Stimulated activated CD4-positive, alpha-beta T cell treated with anti-CD3 and anti-CD28 coated beads, Interleukin-15, amount 100 ng/mL, for 48 hours (primary cell): ENCODE measurements at places on chromosomes 6 and 20.

- DNase-seq: no peak
Observed at GRCh38 chr6:80356000-80356399, 249.5 kb downstream of the BCKDHB start.

DNA sequence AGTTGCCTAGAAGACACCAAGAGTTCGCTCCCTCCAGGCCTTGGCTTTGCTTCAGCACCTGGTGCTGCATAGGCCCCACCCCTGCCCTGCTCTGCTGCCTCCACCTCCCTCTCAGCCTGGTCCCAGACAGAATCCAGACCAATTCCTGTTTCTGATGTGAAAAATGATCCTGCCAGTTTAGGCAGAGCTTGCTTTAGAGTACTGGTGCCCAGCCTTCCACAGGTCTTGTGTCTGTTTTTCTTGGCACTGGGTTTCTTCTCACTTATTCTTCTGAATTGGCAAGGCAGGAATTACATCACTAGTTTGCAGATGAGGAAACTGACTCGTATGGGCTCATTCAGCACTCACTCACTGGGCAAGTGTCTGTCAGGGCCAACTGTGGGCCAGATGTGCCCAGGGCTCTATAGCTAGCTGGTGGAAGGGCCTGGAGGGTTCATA is 53.0 kb downstream of the HLA-A start:
- no peak for DNase-seq

- no peak for DNase-seq
Observed at GRCh38 chr20:1206366-1207148, 3.3 kb downstream of the C20orf202 start.

DNA sequence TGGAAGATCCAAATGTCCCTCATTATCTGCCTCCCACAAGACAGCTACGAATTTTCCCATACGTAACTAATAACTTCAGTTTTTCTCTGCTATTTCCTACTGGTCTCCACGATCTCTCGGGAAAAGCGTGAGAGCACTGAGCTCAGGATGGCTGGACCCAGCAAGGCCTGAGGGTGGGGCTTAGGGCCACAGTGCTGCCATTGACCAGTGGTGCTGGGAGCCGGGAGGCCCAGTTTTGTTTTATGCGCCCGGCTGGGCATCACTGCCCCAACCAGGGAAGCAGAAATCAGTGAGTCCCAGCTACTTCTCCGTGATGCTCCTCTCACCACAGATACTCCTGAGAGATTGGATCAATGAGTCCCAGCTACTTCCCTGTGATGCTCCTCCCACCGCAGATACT is 238.4 kb downstream of the LY86 start:
- no peak for DNase-seq

GRCh38 chr6:156348424-156348823 is 428.8 kb upstream of the ARID1B start:
- DNase-seq: no peak

- DNase-seq: no peak
Observed at GRCh38 chr6:126535595-126535994, 195.7 kb downstream of the CENPW start.

DNA sequence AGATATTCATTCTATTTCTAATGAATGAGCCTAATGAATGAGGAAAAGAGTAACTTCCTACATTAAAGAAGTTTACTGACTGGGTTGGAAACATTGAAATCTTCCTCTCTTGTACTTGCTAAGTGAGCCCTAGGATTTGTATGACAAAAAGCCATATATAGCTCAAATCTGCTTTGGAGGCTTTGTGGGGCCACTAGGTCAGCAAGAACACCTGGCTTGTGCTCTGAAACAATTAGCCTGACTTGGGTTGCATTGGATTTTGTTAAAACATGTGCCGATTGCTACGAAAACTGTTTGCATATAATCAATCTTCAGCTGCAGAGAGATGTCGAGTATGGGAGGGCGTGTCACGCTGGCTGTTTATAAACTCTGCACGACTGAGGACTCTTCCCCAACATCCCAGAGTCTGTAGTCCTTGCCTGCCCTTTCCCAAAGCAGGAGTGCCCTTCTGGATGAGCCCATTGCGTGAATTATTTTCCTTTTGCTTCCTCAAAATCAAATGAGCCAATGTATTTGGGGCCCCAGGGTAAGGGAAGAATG is 684.8 kb downstream of the DHX35 start:
- no peak for DNase-seq

DNA sequence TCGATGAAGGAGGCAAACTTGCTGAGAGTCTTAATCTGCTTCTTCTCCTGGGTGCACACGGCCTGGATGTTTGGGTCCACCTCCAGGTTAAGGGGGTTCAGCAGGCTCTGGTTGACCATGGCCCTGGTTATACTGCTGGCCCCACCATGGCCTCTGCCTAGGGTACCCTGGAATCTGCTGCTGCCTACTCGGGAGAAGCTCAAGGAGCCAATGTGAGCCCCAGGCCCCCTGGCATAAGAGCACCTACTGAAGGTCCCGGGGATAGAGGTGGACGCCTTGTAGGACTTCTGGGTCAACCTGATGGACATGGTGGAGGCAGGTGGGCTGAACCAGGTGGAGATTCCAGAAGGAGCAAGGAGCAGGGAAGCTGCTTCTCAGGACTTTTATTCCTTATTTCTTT is 17.9 kb upstream of the FKBP1C start:
- DNase-seq: no peak

GRCh38 chr6:90015883-90016282 is 121.6 kb downstream of the GJA10 start:
- DNase-seq: no peak

- no peak for DNase-seq
Observed at GRCh38 chr20:385448-385847, 4.9 kb downstream of the TRIB3 start.

GRCh38 chr6:26043384-26044139 is 43.7 kb upstream of the HFE start:
- DNase-seq: no peak

DNA sequence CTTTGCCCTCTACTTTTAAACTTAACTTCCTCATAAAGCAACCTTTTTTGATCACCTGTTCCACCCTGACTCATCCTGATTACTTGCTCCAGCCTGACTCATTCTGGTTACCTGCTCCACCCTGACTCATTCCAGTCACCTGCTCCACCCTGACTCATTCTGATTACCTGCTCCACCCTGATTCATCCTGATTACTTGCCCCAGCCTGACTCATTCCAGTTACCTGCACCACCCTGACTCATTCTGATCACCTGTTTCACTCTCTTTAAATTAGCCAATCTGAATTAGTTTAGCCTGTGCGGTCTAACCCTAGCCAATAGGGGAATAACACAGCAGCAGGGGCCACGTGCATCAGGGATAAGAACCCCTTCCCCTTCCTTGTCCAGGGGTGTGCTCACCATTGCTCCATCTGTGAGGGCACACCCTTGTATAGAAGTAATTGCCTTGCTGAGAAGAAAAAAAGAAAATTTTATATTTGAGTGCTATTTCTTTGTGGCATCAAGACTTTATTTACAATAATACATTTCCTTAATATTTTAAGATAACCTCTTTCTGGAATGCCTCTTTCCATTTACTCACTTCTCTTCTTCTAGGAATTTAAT is 17.9 kb downstream of the HLA-G start:
- DNase-seq: peak; percentile 46

DNA sequence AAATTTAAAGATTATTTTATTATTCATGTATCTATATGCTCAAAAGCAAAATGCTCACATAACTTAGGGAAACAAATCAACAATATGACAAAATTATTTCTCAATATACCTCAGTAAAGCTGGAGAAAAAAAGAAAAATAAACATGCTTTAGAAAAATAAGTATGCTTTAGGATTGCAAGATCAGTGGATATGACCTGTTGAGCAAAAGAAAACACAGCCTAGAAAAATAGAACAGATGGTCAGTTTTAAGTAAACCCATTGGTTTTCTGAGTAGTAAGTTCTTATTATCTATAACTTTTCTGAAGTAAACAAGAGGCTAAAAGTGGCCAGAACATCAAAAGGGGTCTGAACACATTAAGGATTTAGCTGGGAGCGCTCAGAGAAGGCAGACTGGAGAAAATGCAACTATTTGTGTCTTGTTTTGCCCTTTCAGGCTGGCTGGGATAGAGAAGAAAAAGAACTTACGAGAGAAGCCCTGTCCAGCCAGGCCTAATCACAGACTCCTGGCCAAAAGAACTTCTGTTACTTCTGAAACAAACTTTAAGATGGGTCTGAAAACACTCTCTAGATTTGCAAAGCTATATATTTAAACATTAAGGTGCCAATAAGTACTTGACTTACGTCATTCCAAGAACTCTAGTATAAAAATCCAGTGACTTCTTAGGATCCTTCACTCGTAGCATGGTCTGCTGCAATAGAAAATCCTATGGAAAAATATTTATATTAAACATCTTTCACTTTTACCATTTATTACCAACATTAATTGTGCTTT is 16.5 kb downstream of the GLO1 start:
- DNase-seq: no peak

- DNase-seq: no peak
Observed at GRCh38 chr20:17887331-17888030, 81.1 kb downstream of the SNX5 start.

DNA sequence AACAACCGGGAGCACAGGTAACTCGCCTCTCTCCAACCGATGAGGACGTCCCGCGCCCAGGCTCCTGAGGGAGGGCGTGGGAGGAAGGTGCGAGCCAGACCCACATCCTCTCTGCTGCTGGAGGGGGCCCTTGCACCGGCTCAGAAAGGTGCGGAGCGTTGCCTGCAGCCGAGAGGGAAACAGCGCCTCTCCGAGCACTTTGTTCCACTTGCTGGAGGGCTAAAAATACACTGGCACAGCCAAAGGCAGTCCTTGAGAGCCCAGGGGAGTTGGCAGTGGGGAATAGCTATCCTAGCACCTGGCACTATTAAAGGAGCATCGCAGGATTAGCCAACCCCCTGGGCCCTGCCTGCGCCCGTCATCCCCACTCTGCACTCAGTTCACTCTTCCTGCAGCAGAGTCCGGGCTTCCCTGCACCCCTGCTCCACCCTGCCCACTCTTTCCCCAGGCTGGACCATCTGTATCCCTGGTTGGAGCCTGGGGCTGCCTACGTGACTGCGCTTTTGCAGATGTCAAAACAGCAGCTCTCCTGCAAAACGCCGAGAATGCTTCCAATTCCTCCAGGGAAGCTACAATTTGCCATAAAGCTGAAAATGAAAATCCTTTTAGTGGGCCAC is 108.9 kb downstream of the SNX5 start:
- no peak for DNase-seq

- no peak for DNase-seq
Observed at GRCh38 chr6:4413073-4413472, 277.7 kb upstream of the ECI2 start.

DNA sequence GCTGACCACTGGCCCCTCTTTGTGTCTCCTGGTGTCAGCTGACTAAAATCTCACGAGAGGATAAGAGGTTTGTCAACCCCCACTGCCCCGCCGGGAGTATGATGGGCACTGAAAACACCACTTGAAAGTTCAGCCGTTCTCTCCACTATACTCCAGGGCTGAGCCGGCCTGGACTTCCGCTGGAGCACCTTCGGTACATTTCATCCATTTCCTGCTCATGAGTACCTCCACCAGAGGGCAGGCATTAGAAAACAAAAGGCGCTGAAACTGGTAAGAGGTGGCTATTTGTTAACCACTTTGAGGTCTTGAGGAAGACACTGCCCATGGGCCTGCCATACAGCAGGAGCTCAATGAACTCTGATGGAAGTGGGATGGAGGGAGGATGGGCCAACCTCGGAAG is 17.9 kb upstream of the ANKRD60 start:
- DNase-seq: no peak

DNA sequence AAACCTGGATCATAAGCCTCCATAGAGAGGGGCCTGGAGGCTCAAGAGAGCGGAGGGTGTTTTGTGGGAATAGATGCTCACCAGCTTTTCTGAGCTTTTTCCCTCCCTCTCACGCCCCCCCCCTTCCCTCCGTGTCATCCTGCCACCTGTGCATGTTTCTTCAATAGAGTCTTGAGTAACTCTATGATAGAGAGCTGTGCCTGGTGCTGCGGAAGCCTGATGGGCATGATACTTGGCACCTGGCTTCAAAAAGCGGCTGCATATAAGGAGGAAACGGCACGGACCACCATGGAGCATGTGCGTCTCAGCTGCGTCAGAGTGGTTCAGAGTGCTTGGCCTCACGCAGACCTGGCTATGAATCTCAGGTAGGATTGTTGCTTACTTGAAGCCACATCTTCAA is 198.9 kb downstream of the CDH4 start:
- no peak for DNase-seq
